ENCODE measurements at places on chromosomes 11 and 22. TPM values are rescaled to one million over a fixed set of nuclear protein-coding genes. Genes with fewer than 3 reads are reported as not detected.

GRCh38 chr11:108115500-108116140 lies 5.7 kb upstream of the ACAT1 start:
- H3K27ac ChIP-seq: peak overlapping the region; percentile 65
- no peaks in the 10 kb centered on the region for H3K36me3 ChIP-seq
- no peaks in the 10 kb centered on the region for H3K4me1 ChIP-seq
- H3K4me3 ChIP-seq: no peak overlapping the region
- no peaks in the 10 kb centered on the region for H3K27me3 ChIP-seq

GRCh38 chr22:42960531-42961399 lies 54.2 kb downstream of the PACSIN2 start:
- no peak overlapping the region for H3K4me3 ChIP-seq
- peaks cover 69% of the 10 kb centered on the region for H3K4me1 ChIP-seq
- peaks cover 11% of the 10 kb centered on the region for H3K36me3 ChIP-seq
- no peak overlapping the region for H3K27ac ChIP-seq

The CREB3L1 gene
- not detected for polyA plus RNA-seq

The PYGM gene
- polyA plus RNA-seq: 2.8 TPM

The GALNT18 gene
- polyA plus RNA-seq: not detected
